ENCODE measurements at places on chromosomes 2 and 18.

DNA sequence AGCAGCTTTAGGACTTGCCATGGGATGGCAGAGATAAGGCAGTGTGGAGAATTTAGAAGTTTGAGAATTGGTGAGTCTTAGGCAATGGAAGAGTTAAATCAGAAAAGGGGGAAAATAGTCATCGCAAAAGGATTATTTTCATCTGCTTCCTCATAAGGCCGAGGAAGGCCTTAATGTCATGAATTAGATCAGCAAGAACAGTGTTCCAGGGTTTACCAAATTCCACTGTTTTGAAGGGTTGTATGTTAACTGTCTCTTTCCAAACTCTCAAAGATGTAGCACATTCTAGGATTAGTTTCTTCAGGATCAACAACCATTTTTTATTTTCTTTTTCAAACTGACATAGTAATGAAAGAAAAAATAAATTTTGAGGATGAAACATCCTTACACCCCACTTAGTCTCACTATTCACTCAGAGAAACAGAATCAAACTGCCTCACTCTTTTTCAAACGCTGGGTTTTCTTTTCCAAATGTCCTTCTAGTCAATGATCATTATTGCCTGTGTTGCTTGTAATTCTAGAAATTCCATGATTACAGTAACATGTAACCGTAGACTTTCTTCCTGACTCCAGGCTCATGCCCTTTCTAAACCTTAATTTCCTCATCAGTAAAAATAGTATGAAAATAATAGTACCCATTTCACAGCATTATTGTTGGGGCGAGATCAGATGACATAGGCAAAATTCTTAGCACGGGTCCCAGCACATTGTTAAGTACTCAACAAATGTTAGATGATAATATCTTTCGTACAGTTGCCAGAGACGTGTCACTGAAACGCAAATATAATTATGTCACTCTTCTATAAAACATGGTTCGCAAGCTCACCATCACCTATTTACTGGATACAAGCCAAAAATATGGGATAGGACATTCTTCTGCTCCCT is 23.6 kb downstream of the ZEB2 start:
- no peak for DNase-seq

DNA sequence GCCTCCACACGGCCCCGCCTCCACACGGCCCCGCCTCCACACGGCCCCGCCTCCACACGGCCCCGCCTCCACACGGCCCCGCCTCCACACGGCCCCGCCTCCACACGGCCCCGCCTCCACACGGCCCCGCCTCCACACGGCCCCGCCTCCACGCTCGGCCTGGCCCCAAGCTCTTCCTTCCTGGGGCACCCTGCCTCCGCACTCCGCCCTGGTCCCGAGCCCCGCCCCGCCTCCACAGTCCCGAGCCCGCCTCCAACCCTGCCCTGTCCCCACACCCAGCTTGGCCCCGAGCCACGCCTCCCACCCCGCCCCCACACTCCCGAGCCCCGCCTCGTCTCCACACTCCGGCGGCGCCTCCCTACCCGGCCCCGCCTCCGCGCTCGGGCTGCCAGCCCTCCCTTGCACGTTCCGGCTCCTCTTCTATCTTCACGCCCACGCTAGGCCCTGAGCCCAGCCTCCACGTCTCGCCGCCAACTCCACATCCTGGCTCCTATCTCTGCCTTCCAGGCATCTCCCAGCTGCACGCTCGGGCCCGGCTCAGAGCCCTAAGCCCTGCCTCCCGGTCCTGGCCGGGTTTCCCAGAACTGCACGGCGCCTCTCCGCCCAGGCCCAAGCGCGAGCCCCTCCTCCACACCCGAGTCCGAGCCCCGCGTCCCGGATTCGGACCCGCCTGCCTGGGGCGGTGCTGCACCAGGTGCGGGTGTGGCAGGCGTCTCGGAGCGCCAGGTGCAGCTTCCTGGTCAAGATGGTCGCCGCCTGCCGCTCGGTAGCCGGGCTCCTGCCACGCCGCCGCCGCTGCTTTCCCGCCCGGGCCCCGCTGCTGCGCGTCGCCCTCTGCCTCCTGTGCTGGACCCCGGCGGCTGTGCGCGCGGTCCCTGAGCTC is at the start of gene TMEM87B:
Gene TMEM87B, plus strand, starts transcription at position 423 of the 883 bp plus-strand sequence. Its CDS starts 323 bp downstream, at position 746.
- DNase-seq = peak; percentile 96

GRCh38 chr2:11852526-11853196 is 106.2 kb downstream of the LPIN1 start:
- DNase-seq = no peak

- no peak for DNase-seq
Observed at GRCh38 chr18:62797329-62797728, 82.0 kb downstream of the PHLPP1 start.

- DNase-seq = no peak
Observed at GRCh38 chr2:203783496-203784203, 77.2 kb downstream of the CD28 start.

GRCh38 chr18:80171054-80171872 is 62.2 kb downstream of the ADNP2 start:
- DNase-seq = peak; percentile 28

GRCh38 chr2:53347269-53347668 is 420.3 kb upstream of the CHAC2 start:
- no peak for DNase-seq

DNA sequence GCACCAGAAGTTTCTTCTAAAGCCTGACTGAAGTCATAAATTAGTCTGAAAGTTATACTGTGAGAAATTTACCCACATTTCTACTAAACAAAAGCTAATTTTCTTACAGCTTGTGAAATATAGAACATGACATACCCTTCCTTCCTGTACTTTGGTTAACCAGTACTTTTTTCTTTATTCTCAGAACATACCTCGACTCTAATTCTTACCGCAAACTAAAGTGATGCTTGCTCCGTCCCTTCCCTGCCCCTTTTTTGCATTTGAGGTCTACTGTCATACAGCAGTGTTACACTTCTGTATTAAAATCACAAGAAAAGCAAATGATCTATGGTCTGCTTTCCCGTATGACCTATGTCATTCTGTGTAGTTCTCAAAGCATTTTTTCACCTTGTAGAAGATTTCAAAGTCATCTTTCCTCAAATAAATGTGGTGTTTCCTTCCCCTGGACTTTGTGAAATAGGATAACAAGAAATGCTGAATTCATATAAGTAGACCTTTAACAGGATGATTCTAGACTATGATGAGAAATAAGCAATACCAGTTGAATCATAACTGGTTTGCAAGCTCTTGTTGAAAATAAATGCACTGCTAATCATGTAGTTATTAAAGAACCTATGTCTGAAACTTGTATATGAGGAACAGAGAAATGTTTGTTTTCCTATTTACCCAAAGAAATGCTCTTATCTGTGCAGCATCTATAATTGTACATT is 30.4 kb downstream of the CYTIP start:
- no peak for DNase-seq

DNA sequence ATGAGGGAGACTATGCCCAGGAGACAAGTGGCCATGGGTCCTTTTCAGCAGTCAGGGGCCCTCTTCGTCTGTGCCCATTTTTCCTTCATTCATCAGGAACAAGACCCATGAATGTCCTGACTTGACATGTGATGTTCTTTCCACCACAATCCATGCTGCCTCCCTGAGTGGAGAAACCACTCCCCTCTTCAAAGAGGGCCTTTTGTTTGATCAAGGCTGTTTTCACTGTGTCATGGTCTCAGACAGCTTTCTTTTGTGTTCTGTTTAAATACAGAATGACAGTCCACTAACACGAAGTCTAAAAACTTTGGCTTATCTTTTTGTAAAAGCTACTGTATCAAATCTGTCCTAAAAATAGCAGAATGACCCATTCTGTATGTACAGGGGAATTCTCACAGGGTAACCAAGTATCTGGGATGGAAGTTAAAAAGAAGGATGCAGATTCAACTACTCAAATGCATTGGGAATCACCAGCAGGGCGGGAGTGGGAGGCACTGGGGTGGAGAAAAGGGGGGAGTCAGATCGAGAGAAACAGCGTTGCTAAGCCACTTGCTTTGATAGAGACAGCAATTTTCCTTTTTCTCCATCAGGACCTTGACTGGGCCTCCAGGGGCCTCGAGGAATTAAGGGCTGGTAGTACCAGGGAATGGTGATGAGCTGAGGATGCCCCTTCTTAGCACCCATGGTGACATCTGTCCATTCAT is 13.9 kb downstream of the LRP2 start:
- DNase-seq = no peak

GRCh38 chr18:51029378-51029693 is 677 bp upstream of the SMAD4 start:
- no peak for DNase-seq
